ENCODE measurements at places on chromosomes 7 and 10. TPM values are rescaled to one million over a fixed set of nuclear protein-coding genes. Genes with fewer than 3 reads are reported as not detected.

FASTK gene
- 79.4 TPM for total RNA-seq

LIPF gene
- total RNA-seq: not detected

- DNase-seq: no peak
Observed at GRCh38 chr10:59517996-59518395, 155.6 kb upstream of the FAM13C start.

- DNase-seq: no peak
Observed at GRCh38 chr7:128385988-128386925, 23.5 kb downstream of the IMPDH1 start.

DNA sequence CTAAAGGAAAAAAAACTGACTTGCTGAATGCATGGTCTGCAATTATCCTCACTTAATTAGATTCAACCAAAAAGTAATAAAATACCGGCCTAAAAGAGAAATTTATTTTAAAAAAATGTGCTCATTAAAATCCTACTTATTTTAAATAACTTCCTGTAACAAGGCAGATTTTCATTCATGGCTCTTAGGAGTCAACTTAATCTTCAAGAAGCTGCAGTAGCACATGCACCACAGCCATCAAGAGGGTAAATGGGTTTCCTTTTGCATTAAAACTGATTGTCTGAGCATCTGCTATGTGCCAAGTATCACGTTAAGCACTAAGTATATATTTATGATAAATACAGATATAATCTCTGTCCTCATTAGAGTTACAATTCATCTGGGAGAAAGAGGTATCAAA is 69.9 kb downstream of the SNX13 start:
- no peak for DNase-seq

- DNase-seq: peak; percentile 79
Observed at GRCh38 chr7:29146057-29146706, at the start of gene CPVL. Gene CPVL, minus strand, starts transcription at chr7:29146537. Its CDS starts 25,476 bp downstream, at chr7:29121061.

DNA sequence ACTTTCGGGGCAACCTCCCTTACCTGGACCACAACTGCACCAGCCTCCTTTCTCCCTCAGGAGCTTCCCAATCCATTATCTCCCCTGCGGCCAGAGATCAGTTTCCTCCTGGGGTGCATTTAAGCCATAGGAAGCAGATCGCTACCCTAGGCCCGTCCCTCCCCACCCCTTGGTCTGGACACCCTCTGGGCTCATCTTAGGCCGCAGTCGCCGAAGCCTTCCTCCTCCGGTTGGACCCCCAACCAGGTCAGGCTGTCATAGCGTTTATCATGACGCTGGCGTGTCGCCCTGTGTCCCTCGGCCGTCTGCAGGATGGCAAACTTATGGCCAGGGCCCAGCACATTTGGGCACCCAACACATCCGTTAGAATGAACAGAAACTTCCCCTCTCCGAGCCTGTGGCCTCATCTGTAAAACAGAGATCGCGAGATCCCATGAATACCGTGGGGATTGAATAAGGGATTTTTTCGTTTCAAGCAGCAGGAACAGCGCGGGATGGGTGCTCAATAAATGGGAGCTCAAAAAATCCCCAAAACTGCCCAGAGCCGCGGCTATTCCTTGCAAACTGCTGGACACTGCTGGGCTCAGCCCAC is 669 bp upstream of the AP5Z1 start:
- DNase-seq: peak; percentile 49

DNA sequence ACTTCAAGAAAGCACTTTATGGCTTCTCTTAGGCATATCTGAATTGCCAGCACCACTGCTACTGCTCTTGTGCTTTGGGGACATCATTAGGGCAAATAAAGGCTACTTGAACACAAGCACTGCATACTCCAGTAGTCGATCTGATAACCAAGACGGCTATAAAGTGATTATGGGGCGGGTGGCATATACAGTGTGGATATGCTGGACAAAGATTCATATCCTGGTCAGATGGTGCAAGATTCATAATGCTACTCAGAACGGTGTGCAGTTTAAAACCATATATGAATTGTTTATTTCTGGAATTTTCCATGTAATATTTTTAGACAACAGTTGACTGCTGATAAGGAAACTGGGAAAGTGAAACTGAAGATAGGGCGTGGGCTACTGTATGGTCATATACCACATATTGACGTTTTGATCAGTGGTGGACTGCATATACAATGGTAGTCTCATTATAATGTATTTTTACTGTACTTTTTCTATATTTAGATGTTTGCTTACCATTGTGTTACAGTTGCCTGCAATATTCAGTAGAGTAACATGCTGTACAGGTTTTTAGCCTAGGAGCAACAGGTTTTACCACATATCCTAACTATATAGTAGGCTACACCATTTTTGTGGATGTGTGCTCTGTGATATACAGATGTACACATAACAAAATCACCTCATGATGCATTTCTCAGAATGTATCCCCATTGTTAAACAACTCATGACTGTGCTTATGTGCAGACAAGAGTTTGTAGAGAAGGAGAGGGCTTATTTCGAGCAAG is 15.2 kb downstream of the ANLN start:
- DNase-seq: no peak

DNA sequence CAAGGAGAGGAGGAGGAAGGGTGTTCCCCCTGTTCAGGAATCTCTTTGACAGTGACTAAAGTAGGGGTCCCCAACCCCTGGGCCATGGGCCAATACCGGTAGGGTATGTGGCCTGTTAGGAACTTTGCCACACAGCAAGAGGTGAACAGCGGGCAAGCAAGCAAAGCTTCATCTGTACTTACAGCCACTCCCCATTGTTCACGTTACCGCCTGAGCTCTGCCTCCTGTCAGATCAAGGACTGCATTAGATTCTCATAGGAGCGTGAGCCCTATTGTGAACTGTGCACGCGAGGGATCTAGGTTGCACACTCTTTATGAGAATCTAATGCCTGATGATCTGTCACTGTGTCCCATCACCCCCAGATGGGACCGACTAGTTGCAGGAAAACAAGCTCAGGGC is 201.6 kb downstream of the CAMK1D start:
- no peak for DNase-seq

GRCh38 chr7:71972534-71972933 is 439.6 kb downstream of the CALN1 start:
- no peak for DNase-seq

HPSE2 gene
- total RNA-seq: not detected

- DNase-seq: no peak
Observed at GRCh38 chr10:110426294-110427181, 71.2 kb upstream of the DUSP5 start.

- DNase-seq: no peak
Observed at GRCh38 chr7:37052705-37053104, 328.4 kb upstream of the AOAH start.

DNA sequence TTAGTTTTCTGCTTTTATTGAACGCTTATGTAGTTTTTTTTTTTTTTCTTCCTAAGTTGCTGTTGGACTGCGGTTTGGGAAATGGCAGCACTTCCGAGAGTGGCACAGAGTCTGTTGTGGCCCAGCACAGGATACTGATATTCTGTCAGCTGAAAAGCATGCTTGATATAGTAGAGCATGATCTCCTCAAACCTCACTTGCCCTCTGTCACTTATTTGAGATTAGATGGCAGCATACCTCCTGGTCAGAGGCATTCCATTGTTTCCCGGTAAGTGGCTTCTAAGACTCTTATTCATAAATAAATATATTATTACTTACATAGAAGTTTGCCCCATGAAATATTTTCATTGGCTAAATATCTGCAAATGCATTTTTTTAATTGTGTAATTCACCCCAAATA is 101.1 kb downstream of the BTAF1 start:
- DNase-seq: no peak

DNA sequence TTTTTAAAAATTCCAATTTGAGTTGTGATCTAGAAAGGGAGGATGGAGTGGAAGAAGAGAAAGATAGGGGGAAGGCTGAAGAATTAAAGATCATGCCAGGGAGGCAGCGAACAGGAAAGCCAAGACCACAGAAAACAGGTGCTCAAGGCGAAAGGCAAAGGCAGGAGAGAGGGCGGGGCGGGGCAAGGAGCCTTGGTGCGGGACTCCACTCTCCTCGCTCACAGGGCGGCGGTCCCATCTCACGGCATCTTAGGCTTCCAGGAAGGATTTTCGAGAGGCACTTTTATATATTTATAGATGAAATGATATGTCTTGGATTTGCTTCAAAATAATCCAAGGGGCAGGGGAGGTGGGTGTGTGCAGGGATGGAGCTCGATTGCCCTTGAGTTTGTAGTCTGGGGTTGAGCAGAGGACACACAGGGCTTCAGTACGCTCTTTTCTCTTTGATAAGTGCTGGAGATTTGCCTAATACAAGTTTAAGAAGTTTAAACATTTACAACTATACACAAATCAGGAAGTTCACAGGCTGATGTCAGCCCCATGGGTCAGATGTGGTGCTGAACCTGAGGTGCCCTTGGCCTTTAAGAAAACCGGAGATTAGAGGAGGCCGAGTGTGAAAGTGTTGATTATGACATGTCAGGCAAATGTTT is 161.1 kb downstream of the PRKAG2 start:
- no peak for DNase-seq

DNA sequence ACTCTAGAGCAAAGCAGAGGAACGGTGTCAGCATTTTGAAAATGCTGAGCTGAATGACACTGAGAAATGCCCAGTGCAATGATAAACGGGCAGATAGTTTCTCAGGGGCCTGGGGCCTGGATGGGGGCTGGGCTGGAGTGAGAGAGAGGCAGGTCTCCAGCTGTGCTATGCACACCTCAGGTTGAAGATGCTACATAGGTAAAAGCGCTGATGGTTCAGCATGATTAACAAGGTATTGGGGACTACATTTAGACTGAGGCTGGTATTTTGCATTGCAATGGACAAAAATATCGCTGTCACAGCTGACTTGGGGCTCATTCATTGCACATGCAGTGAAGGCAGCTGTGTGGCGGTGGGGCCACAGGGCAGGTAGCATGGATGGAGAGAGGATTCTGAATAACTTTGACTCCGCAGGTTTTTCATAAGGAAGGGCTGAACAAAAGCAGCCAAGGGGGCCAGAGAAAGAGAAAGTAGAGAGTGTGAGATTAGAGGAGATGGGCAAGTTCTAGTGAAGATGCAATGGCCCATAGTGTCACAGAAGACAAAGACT is 290.8 kb upstream of the ZNF32 start:
- DNase-seq: no peak

GPR22 gene
- total RNA-seq: 54.4 TPM

- no peak for DNase-seq
Observed at GRCh38 chr7:92246360-92247101, 757 bp downstream of the ANKIB1 start.

DNA sequence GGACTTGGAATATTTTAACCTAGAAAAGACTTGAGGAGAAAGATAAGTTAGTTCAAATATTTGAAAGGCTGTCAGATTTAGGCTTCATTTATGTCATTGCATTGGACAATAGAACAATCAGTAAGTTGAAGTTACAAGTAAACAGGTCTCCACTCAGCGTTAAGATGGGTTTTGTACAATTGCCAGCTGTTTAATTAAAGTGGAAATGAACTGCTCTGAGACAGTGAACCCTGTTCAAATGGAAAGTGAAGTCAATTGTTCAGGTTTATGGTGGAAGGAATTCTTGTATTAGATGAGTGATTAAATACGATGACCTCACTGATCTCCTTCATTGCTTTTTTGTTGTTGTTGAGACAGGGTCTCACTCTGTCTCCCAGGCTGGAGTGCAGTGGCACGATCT is 151.7 kb downstream of the PLXDC2 start:
- no peak for DNase-seq

GRCh38 chr10:129509835-129510234 is 42.8 kb downstream of the MGMT start:
- DNase-seq: no peak

STRA8 gene
- not detected for total RNA-seq

TFAM gene
- 33.2 TPM for total RNA-seq

ACHE gene
- total RNA-seq: 0.40 TPM

DNA sequence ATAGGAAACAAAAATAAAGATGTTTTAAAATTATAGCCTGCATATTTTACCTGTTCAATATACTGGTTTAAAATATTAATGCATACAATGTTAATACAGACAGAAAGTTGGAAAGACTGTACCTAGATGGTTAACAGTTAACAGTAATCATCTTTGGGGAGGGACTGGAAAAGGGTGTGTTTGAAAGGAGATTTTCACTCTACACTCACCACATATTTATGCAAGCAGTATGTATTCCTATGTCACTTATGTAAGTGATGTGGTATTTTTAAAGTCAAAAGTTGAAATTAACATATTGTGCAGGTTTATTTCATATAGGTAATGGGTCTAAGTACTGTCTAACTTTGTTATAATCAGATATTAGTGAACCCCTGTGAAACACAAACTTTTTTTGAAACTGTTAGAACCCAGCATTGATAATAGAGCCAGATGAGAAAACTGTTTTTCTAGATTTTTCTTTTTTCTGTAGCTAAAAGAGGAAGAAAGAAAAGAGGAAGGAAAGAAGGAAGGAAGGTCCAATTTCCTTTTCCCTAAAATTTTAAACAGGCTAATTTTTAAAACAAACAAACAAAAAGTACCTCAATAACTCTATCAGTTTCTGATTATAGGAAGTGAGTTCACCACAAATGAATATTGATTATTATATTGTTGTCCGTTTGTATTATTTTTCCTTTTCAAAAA is 9.0 kb upstream of the STARD3NL start:
- DNase-seq: no peak

GHRHR gene
- not detected for total RNA-seq

GRCh38 chr7:1259621-1260243 is 27.1 kb downstream of the UNCX start:
- DNase-seq: peak; percentile 7

DNA sequence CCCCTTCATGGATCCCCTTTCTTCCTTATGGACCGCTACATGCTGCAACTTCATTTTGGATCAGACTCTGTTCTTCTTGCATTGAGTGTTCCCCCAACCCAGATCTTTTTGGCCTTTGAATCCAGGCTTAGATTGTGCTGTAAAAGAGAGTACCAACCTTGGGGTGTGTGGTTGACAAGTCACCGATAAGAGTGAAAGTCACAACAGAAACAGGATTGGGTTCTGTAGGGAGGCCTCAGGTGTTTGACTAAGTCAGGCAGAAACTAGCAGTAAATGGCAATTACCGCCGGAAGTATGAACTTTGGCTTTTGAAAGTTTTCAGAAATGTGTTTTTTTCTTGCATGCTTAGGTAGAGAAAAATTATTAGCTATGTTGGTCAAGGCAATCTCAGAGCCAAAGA is 89.3 kb downstream of the TMEM106B start:
- no peak for DNase-seq

GRCh38 chr7:121369462-121369861 is 26.6 kb downstream of the FAM3C start:
- no peak for DNase-seq

- DNase-seq: no peak
Observed at GRCh38 chr7:77484785-77485184, 52.3 kb upstream of the PTPN12 start.

- no peak for DNase-seq
Observed at GRCh38 chr7:112255388-112255720, 48.9 kb downstream of the ZNF277 start.

DNA sequence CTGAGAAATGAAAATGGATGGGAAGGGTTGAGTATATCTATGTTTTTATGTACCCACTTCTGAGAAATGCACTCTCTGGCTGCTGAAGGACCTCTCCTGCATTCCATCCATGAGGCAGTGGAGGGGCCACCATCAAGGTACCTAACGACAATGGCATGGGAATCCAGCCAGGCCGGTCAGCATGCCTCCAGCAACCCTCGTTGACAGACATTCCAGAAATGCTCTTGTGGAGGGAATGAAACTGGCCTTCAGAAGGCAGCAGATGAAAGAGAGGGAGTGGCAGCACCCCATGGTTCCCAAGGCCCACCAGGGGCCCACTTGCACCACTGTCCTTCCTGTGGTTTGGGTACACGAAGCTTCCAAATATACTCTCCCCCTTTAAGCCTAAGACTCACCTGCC is 269.0 kb downstream of the ARHGAP12 start:
- DNase-seq: no peak

- DNase-seq: no peak
Observed at GRCh38 chr7:17434191-17434590, 135.7 kb downstream of the AHR start.
